ENCODE measurements at places on chromosomes 11 and 22.

DNA sequence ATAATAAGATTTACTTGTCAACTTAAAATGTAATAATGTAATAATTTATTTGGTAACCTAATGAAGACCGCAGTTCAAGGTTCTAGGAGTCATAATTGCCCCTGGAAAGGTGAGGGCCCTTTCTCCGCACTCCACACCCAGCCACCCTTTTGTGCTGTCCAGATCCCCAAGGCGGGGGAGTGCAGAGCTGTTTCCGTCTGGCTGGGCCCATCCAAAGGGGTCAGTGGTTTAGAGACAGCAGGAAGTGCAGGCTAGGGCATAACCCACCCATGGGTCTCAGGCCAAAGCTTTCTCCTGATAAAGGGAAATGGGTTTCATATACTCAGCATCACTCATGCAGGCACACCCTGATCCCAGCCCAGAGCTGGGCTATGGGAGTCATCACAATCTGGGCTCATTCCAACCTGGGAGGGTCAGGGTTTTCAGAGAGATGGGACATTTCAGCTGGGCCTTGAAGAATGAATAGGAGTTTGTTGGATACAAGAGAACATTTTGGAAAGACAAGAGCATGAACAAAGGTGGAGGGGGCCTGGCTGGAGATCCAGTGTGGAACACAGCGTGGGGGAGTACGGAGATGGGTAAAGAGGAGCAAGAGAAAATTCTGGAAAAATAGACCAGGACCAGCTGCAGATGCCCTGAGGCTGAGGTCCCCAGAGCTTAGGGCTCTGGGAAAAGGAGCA is 432.2 kb downstream of the TBC1D22A start:
- DNase-seq = no peak

DNA sequence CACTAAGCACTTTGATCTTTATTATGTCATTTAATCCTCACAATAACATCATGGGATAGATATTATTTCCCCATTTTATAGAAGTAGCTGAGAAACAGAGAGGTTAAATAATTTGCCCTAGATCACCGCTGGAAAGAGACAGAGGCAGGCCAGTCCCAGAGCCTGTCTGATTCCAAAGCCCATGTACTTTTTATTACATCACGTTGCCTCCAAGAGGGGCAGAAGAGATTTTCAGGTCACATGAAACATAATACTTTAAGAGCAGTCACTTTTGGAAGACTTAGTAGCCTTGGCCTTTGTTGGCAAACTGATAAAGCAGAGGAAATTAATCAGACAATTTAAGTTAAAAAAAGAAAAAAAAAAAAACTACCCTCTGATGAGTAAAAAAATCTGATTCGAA is 200.2 kb upstream of the ARHGAP20 start:
- no peak for DNase-seq

DNA sequence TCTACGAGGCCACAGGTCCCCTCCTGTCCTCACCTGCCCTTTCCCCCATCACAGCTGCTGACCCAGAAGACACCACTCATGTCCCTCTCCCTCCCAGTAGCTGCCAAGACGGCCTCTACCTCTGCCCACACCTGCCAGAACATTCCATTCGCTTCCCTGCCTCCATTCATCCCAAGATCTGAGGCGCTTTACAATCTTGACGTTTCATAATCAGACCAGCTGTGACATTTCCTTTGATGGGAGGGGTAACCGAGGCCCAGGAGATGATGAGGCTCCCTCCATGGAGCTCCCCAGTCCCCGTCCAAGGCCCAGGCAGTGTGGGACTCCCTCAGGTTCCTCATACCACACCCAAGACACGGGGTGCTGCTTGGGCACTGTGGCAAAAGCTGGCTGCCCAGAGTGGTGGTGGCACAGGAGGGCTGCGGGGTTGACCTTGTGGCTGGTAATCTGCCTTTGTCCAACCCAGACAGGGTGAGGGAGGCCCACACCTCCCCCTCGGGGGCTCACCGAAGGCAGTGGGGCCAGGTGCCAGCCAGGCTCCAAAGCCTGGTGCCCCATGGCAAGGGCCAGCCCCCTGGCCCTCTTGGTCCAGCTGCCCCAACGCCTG is 17.3 kb downstream of the PHLDA2 start:
- DNase-seq = no peak

GRCh38 chr11:94838027-94838731 is 70.0 kb downstream of the AMOTL1 start:
- no peak for DNase-seq

GRCh38 chr11:64684357-64684756 is 38.6 kb downstream of the NRXN2 start:
- no peak for DNase-seq

- no peak for DNase-seq
These were observed 47.2 kb downstream of the CHRDL2 start for GRCh38 chr11:74683941-74684481.

DNA sequence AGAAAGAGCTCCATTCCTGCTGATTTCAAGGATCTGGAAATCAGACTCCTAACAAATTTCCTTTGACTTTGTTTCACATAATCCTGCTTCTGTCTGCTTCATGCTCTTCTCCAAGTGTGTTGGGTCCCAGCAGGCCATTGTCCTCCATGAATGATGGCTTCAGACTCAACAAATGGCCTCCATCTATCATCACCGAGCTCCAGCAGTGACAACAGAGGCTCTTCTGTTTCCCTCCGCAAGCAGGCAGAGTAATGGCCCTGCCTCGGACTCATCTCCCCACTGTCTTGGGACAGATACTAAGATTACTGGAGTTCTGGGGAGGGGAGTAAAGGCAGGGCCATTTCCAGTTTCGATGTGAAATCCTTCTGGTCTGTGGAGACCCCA is 127.3 kb downstream of the TENM4 start:
- DNase-seq = no peak

DNA sequence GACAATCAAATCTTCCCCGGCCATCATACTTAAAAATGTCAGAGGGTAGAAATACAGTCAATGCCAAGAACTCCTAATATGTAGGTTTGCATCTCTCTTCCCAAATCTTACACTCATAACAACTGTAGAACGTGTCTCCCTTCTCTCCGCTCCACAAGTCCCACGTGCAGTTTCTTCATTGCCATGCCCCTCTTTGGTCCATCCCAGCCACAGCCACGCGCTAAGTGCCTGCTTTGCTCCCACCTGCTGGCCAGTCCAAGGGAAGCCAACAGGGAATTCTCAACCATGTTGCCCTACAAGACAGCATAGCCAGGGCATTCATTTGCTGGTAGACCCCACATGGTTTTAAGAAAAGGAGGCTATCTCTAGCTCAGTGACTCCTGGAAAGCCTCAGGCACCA is 420.6 kb upstream of the ISX start:
- DNase-seq = no peak

DNA sequence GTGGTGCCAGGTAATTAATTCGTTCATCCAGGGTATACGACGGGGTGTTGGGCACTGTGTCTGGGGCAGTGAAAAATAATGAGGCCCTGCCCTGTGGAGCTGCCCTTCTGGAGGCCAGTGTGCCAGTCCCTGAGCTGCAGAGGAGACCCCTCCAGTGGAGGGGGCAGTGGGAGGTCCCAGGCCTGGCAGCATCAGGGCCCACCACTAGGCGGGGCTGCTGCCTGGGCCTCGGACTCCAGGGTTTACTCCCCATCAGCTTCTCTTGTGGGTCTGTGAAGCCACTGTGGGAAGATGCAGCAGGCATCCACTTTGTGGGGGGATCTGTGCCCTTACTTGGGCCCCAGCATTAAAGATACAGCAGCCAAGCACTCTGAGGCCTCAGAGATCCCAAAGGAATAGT is 17.4 kb upstream of the TMPRSS6 start:
- no peak for DNase-seq
